Ureter (tissue), 1 donor: ENCODE measurements at places on chromosomes 4 and X. TPM values are rescaled to one million over a fixed set of nuclear protein-coding genes. Genes with fewer than 3 reads are reported as not detected.

Gene GLUD2
- total RNA-seq: 2.5 TPM

Gene FGF2
- 12.2 TPM for total RNA-seq

Gene GAB1
- 42.4 TPM for total RNA-seq

Gene APLN
- 0.52 TPM for total RNA-seq

Gene PLK4
- 4.7 TPM for total RNA-seq

Gene AKAP14
- not detected for total RNA-seq

Gene CENPU
- 3.1 TPM for total RNA-seq
